Fibroblast of lung (primary cell): ENCODE measurements at places on chromosomes 1 and 21.

DNA sequence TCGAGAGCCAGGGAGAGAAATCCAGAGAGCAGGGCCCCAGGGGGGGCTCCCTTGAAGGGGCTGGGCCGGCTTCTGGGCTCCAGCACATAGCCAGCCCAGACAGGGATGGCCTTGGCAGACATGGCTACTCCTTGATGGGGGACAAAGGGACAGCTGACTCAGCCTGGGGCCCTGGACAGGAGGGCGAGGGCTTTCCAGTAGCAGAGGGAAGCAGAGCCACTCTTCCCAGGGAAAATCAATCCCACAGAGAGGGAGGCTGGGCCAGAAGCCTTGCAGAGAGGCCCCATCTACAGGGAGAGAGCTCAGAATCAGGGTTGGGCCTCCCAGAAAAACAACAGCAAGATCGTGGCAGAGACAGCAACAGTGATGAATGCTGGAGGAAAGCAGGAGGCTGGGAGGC, 15.6 kb downstream of the IGFN1 start:
- no peak for DNase-seq

- DNase-seq = peak; percentile 93
Measured at GRCh38 chr1:67749844-67750690, 65.1 kb downstream of the GADD45A start.

GRCh38 chr1:243312952-243313634, 57.3 kb downstream of the SDCCAG8 start:
- DNase-seq = no peak

GRCh38 chr1:165353731-165354671, 2.5 kb downstream of the LMX1A start:
- DNase-seq = no peak

GRCh38 chr21:42231756-42232155, 12.8 kb downstream of the ABCG1 start:
- no peak for DNase-seq

- peak; percentile 58 for DNase-seq
Measured at GRCh38 chr21:33931799-33932390, 16.3 kb upstream of the ATP5PO start.

DNA sequence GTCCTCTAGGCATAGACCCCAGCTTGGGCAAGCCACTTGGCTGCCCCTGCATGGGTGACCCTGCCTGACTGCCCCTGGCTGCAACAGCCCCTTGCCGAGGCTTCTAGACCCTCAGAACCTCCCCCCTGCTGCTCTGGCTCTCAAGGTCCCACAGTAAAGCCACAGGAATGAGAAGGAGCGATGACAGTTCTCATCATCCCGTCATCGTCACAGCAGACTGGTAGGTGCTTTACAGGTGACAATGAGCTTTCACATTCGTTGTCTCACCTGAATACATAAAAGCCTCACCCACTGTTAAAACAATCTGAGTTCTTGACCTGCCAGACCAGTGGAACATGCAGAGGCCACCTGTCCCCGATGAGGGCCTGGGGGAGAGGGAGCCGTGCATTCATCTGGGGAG, 36.0 kb upstream of the GPR157 start:
- no peak for DNase-seq

- no peak for DNase-seq
Measured at GRCh38 chr1:117127795-117128194, 6.2 kb upstream of the TRIM45 start.
